CD8-positive, alpha-beta memory T cell (primary cell): ENCODE measurements at places on chromosomes 11 and 22.

- no peak overlapping the region for H3K27ac ChIP-seq
- H3K36me3 ChIP-seq: no peaks in the 10 kb centered on the region
- no peaks in the 10 kb centered on the region for H3K4me1 ChIP-seq
- no peaks in the 10 kb centered on the region for H3K27me3 ChIP-seq
- no peak for DNase-seq
Observed at GRCh38 chr11:1107316-1108245, 32.9 kb downstream of the MUC2 start.

- H3K27me3 ChIP-seq: no peaks in the 10 kb centered on the region
- H3K4me1 ChIP-seq: no peaks in the 10 kb centered on the region
- H3K27ac ChIP-seq: no peak overlapping the region
- no peaks in the 10 kb centered on the region for H3K36me3 ChIP-seq
Observed at GRCh38 chr11:2074266-2074825, 64.8 kb downstream of the IGF2 start.

DNA sequence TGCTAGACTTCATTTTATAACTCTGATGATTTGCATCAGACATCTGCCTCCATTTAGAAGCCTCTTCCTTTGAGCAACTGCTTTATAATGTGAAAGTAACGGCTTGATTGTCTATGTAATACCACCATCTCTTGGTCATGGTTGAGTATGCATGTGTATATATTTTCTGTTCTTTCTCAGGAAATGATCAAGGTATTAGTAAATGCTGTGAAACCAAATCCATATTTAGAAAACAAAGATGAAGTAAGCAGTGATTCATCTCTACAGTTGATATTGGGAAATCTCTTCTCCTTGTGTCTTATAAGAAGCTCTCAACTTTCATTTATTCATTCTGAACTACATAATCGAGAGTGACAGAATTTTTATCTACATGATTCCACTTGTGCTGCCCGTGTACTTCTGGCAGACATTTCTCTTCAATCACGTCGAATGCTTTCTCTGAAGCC is 104.6 kb upstream of the ANO3 start:
- no peaks in the 10 kb centered on the region for H3K4me1 ChIP-seq
- H3K27me3 ChIP-seq: no peaks in the 10 kb centered on the region
- no peak overlapping the region for H3K27ac ChIP-seq
- no peak overlapping the region for H3K4me3 ChIP-seq
- no peak for DNase-seq

- no peaks in the 10 kb centered on the region for H3K27me3 ChIP-seq
- no peaks in the 10 kb centered on the region for H3K36me3 ChIP-seq
- H3K4me3 ChIP-seq: no peak overlapping the region
- no peak for DNase-seq
- no peak overlapping the region for H3K27ac ChIP-seq
Observed at GRCh38 chr22:48210198-48210580, 1447.7 kb downstream of the TBC1D22A start.

DNA sequence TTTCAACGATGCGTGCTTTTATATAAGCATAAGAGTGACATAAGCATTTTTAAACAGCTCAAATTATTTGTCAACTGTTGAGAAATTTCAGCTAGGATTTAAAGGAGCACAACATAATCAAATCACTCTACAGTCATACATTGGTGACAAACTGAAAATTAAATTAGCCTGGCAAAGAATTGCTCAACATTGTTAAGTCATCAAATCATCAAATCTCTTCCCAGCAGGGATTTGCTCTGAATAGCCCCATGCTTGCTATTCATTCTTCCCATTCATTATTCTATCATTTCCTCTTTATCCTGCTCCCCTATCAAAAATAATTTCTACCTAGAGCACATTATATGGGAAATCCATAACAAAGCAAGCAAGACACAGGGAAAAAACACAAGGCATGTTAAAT is 198.7 kb upstream of the LUZP2 start:
- H3K4me1 ChIP-seq: no peaks in the 10 kb centered on the region
- DNase-seq: no peak

GRCh38 chr11:47415091-47415854 is 6.9 kb downstream of the SLC39A13 start:
- H3K4me1 ChIP-seq: no peaks in the 10 kb centered on the region
- H3K27me3 ChIP-seq: no peaks in the 10 kb centered on the region
- no peak overlapping the region for H3K4me3 ChIP-seq
- no peak overlapping the region for H3K27ac ChIP-seq

GRCh38 chr22:39661842-39662685 is 91.5 kb downstream of the CACNA1I start:
- no peak overlapping the region for H3K27ac ChIP-seq
- peaks cover 50% of the 10 kb centered on the region for H3K4me1 ChIP-seq
- DNase-seq: peak; percentile 62
- peak overlapping the region; percentile 56 for H3K4me3 ChIP-seq
